ENCODE measurements at places on chromosomes 5 and 9. TPM values are rescaled to one million over a fixed set of nuclear protein-coding genes. Genes with fewer than 3 reads are reported as not detected.
A peak's percentile ranks its signal among the peaks of the same experiment; 100 is the strongest.

BHMT gene
- 0.09 TPM for total RNA-seq

ALDOB gene
- 0.40 TPM for total RNA-seq

DNA sequence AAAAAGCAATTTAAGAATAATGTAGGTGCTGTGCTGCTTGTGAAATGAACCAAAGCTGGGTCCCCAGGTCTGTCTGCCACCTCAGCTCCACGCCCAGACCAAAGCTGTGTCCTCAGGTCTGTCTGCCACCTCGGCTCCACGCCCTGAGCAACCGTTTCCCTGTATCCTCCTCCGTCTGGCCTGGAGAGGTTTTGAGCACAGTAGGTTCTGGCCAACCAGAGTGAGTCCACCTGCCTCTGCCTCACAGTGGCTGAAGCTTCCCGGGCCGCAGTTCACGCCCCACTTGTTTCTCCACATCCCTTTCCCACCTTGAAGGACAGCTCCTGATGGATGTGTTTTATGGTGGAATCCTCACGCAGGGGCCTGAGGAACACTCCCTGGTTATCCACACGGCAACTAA lies 120.5 kb downstream of the ADAMTS2 start:
- H3K4me3 ChIP-seq: no peak overlapping the region
- peaks cover under 1% of the 10 kb centered on the region for H3K27me3 ChIP-seq
- no peak overlapping the region for H3K27ac ChIP-seq
- no peaks in the 10 kb centered on the region for H3K36me3 ChIP-seq
- peaks cover 22% of the 10 kb centered on the region for H3K4me1 ChIP-seq

- H3K27ac ChIP-seq: no peak overlapping the region
- no peaks in the 10 kb centered on the region for H3K27me3 ChIP-seq
- H3K4me3 ChIP-seq: no peak overlapping the region
- peaks cover 8% of the 10 kb centered on the region for H3K4me1 ChIP-seq
- peak; percentile 35 for DNase-seq
Measured at GRCh38 chr5:14739538-14739937, 75.0 kb downstream of the OTULIN start.

ACOT12 gene
- total RNA-seq: 0.18 TPM

GRCh38 chr9:99834474-99834873 lies 12.8 kb downstream of the NR4A3 start:
- H3K27ac ChIP-seq: no peak overlapping the region
- no peak overlapping the region for H3K4me3 ChIP-seq
- no peaks in the 10 kb centered on the region for H3K36me3 ChIP-seq
- DNase-seq: no peak
- H3K4me1 ChIP-seq: no peaks in the 10 kb centered on the region
- H3K27me3 ChIP-seq: peaks cover 10% of the 10 kb centered on the region

- H3K27me3 ChIP-seq: no peaks in the 10 kb centered on the region
- no peaks in the 10 kb centered on the region for H3K36me3 ChIP-seq
- no peak overlapping the region for H3K4me3 ChIP-seq
- H3K27ac ChIP-seq: no peak overlapping the region
Measured at GRCh38 chr5:13359344-13359743, 585.1 kb downstream of the DNAH5 start.

DNA sequence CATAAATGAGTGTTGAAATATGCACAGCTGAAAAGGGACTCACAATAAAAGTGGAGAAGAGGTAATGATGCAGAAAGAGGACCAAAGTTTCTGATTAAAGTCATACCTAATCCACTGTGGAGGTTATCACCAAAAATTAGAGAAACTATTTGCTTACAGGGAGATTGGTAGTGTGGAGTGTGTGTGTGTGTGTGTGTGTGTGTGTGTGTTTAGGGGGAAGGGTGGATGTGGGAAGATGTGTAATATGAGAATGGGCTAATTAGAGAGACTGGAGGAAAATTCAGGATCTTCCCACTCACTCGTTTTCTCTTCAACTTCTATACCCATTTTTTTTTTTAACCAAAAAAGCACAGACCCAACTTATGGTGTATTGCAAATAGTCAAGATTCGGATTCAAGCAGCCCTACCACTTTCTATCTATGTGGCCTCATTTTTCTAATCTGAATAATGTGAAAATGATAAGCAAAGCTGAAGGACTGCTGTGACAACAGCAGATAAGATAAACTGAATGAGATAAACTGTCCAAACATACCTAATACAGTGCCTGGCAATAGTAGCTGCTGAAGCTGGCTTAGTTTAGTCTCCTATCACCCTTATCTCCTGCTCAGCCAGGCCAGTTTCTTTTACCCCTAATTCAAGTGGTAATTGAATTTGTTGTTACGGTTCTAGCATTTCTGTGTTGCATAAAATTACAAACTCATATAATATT lies 501.1 kb downstream of the KDM4C start:
- H3K27ac ChIP-seq: no peak overlapping the region
- H3K27me3 ChIP-seq: no peaks in the 10 kb centered on the region
- H3K36me3 ChIP-seq: no peaks in the 10 kb centered on the region
- H3K4me1 ChIP-seq: no peaks in the 10 kb centered on the region

DNA sequence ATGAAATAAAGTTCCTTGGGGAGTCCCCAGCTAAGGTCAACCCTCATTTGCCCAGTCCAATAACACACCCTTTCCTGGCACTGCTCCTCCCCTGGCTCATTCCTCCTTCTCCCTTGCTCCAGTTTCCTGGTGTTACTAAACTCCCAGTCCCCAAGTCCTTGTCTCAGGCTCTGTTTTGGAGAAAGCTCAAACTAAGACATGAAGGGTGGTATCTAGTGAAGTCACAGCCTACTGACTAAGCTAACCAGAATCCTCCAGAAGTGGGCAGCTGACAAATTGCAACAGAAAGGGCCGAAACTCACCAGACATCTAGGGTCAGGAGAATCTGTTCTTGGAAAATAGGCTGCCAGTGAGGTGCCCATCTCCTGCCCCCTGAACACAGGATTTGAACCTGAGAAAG lies 118.7 kb upstream of the NEK6 start:
- H3K27me3 ChIP-seq: no peaks in the 10 kb centered on the region
- H3K27ac ChIP-seq: no peak overlapping the region
- peaks cover 4% of the 10 kb centered on the region for H3K4me1 ChIP-seq
- no peak for DNase-seq

DNA sequence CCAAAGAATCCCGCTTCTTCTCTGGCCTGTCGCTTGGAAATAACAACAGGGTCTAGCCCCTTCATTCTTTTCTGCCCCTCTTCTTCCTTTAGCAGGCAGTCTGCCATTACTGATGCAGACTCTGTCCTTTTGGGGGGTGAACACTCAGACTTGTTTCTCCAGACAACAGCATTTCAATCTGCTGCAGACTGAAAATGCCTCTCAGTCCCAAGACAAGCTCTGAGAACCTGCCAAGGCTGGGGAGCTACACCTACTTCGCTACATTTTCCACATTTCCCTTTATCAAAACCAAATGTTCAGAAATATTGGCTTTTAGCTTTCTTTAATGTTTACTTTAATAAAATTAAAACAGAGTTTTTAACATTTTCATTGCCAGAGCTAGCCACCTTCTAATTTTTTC lies 152.4 kb downstream of the MPDZ start:
- H3K27ac ChIP-seq: no peak overlapping the region
- DNase-seq: peak; percentile 86
- H3K4me1 ChIP-seq: no peaks in the 10 kb centered on the region
- H3K27me3 ChIP-seq: no peaks in the 10 kb centered on the region
- H3K36me3 ChIP-seq: peaks cover 19% of the 10 kb centered on the region
- H3K4me3 ChIP-seq: no peak overlapping the region

GRCh38 chr9:119137479-119137878 lies 231.8 kb downstream of the BRINP1 start:
- no peak for DNase-seq
- H3K4me3 ChIP-seq: no peak overlapping the region
- no peaks in the 10 kb centered on the region for H3K27me3 ChIP-seq

- DNase-seq: peak; percentile 34
- H3K27me3 ChIP-seq: no peaks in the 10 kb centered on the region
- H3K27ac ChIP-seq: no peak overlapping the region
- peaks cover 21% of the 10 kb centered on the region for H3K4me1 ChIP-seq
Measured at GRCh38 chr5:16461782-16462181, 3.8 kb downstream of the ZNF622 start.
